ENCODE measurements at places on chromosomes 3 and 15. TPM values are rescaled to one million over a fixed set of nuclear protein-coding genes. Genes with fewer than 3 reads are reported as not detected.

DNA sequence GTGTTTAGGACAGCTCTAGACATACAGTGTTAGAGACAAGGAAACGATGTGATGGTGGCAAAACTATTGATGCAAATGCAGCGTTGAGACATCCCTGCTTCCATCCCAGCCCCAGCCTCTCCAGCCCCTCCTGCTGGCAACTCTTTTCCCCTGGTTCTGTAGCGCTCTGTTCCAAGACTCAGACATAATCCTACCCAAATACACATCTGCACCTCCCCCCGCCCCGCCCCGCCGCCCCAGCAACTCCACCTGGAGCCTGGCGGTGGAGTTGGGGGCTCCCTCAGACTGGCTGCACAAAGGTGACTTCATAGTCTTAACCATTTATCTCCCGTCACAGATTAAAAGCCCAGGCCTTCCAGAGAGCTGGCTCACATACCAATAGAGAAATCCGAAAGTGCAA lies 7.2 kb upstream of the SEC22A start:
- H3K27me3 ChIP-seq, result no peaks in the 10 kb centered on the region
- no peaks in the 10 kb centered on the region for H3K36me3 ChIP-seq
- H3K4me1 ChIP-seq, result no peaks in the 10 kb centered on the region
- H3K27ac ChIP-seq, result no peak overlapping the region

GRCh38 chr15:51624022-51624421 lies 1.5 kb upstream of the DMXL2 start:
- H3K36me3 ChIP-seq, result no peaks in the 10 kb centered on the region
- H3K4me3 ChIP-seq, result no peak overlapping the region
- H3K27ac ChIP-seq, result no peak overlapping the region
- no peak for DNase-seq

DNA sequence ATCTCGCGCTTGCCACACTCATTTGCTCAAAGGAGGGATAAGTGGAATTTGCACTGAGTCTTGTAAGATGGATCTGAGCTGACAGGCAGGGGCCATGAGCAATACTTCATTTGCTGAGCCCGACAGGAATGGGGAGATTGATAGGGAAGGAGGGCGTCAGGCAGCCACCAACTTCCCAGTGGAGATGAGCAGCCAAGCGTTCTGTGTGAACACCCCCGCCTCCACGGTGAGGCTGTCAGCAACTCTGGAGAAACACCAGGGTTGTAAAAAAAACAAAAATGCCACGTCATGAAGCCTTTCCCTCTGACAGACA lies 36.8 kb downstream of the TLE3 start:
- H3K36me3 ChIP-seq, result no peaks in the 10 kb centered on the region
- H3K4me3 ChIP-seq, result no peak overlapping the region
- no peaks in the 10 kb centered on the region for H3K27me3 ChIP-seq
- no peak overlapping the region for H3K27ac ChIP-seq
- H3K4me1 ChIP-seq, result peaks cover 10% of the 10 kb centered on the region

GRCh38 chr3:94011233-94011711 lies 17.1 kb downstream of the STX19 start:
- no peaks in the 10 kb centered on the region for H3K36me3 ChIP-seq
- H3K27me3 ChIP-seq, result no peaks in the 10 kb centered on the region
- H3K4me3 ChIP-seq, result no peak overlapping the region
- H3K4me1 ChIP-seq, result no peaks in the 10 kb centered on the region
- H3K27ac ChIP-seq, result no peak overlapping the region

GOLGA8M gene
- 4.2 TPM for total RNA-seq

POTEB gene
- total RNA-seq, result not detected

All from uterus (tissue), 4 donors.